NCI-H226 (cell line): ENCODE measurements at places on chromosomes 11 and 22.

DNA sequence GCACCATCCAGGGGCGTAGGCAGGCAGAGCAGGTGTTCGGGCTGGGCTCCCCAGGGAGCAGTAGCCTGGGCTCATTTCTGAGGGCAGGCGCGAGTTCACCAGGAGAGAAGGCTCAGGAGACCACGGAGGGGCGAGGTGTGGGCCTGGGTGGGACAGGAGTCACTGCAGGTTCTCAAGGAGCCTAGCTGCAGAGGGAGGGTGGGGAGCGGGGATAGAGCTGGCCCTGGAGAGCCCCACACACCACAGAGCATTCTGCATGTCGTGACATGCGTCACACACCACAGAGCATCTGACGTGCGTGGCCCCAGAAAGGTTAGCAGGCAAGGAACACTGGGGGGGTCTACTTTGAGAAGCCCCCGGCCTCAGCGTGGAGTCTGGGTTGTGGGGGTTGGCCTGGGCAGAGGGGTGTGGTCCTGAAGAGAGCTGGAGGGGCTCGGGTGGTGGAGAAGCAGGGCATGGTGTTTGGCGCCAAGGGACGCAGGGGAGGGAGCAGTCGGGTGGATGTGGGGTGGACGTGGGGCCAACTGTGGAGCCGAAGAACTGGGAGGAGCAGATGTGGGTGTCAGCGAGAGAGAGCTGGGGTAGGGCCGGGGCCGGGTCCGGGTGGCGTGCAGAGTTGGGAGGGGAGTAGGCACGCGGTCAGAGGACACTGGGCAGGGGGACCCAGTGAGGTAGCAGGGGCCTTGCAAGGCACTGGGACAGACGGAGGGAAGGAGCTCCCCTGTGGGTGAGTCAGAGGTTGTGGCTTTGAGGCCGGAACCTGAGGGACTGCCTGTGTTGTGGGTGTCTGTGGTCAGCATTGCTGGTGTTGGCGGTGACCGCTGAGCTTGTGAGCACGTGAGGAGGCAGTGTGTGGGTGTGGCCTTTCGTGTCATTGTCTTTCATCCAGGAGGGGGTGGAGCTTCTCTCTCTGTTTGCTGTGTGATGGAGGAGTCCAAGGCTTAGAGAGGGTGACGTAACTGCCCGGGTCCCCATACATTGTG, 25.5 kb downstream of the CTTN start:
- DNase-seq = peak; percentile 52

DNA sequence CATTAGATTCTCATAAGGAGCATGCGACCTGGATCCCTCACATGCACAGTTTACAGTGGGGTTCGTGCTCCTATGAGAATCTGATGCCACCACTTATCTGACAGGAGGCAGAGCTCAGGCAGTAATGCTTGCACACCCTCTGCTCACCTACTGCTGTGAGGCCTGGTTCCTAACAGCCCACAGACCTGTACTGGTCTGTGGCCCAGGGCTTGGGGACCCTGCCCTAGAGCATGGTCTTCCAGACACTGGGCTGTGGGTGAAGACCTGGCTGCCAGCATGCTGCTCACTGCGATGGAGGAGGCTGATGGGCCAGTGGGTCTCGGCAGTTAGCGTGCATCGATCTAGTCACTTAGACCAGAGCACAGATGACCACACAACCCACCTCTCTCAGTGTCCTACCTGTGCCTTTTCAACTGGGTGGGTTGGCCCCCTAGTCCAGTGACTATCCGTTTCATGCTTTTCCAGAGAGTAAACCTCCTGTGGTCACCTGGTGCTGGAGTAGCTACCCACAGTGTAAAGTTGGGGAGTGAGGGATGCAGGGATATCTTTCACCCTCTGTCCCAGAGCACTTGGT, 21.1 kb downstream of the MED15 start:
- DNase-seq = no peak

DNA sequence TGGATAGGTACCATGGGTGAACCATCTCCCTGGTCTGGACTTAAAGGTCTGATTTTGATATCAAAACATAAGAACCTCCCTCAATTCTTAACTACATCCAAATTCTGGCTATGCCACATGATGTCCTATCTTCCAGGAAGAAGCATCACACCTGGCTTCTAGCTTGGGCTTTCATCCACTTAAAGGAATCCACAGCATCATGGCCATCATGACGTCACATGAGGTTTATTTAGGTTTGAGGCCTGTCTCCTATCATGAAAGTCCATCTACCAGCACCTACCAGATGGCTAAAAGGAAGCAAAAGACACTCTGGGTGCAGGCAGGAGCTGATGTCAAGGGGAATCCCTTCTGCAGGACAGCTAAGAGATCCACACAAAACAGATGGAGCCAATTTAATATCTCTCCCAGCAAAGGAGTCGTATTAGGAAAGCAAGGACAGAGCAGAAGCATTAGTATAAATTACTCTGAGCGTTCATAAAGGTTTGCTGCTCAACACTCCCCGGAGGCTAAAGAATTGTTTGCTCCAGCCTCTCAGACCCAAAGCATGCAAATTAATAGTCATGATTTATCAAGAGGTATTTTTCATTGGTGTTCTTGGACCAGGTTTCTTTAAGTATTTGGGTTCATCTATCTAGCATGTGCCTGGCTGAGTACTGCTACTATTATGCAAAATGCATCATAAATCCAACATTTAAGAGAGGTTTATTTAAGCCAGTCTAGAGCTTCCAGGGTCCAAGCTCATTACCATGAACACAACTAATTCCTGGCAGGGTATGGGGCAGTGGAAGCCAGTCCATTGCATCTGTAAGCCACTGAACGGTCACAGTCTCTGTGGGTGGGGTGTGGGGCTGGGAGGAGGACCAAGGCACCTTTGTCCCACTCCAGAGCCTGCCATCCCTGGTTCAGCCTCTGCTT, 47.2 kb downstream of the GALNT18 start:
- DNase-seq = no peak

- no peak for DNase-seq
Measured at GRCh38 chr11:126216526-126217305, 5.1 kb downstream of the FAM118B start.

GRCh38 chr22:31393893-31394292, 5.5 kb upstream of the DRG1 start:
- DNase-seq = no peak

GRCh38 chr11:118912742-118913410, 12.8 kb downstream of the BCL9L start:
- DNase-seq = peak; percentile 57

GRCh38 chr11:74754507-74755252, 6.0 kb downstream of the RNF169 start:
- DNase-seq = peak; percentile 64

- DNase-seq = no peak
Measured at GRCh38 chr22:29706486-29706885, 13.3 kb upstream of the CABP7 start.
